Esophagus squamous epithelium (tissue), 5 donors: ENCODE measurements at places on chromosomes 2 and 18. TPM values are rescaled to one million over a fixed set of nuclear protein-coding genes. Genes with fewer than 3 reads are reported as not detected.

Gene CHRNG
- not detected for total RNA-seq

Gene CACNB4
- 6.1 TPM for total RNA-seq

Gene ELOA2
- total RNA-seq = not detected

Gene BUB1
- 4.9 TPM for total RNA-seq

Gene IRS1
- total RNA-seq = 16.2 TPM
